Heart right ventricle (tissue), 16 donors: ENCODE measurements at places on chromosomes 6 and 20.
A peak's percentile ranks its signal among the peaks of the same experiment; 100 is the strongest.

DNA sequence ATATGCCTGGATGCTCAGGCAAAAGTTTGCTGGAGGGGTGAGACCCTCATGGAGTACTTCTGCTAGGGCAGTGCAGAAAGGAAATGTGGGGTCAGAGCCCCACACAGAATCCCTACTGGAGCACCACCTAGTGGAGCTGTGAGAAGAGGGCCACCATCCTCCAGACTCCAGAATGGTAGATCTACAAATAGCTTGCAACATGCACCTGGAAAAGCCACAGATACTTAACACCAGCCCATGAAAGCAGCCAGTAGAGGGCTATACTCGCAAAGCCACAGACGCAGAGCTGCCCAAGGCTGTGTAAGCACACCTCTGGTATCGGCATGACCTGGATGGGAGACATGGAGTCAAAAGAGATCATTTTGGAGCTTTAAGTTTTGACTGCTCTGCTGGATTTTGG lies 60.7 kb upstream of the GJE1 start:
- DNase-seq: no peak

- DNase-seq: no peak
These were observed 593.8 kb upstream of the NRSN1 start for GRCh38 chr6:23532227-23532626.

DNA sequence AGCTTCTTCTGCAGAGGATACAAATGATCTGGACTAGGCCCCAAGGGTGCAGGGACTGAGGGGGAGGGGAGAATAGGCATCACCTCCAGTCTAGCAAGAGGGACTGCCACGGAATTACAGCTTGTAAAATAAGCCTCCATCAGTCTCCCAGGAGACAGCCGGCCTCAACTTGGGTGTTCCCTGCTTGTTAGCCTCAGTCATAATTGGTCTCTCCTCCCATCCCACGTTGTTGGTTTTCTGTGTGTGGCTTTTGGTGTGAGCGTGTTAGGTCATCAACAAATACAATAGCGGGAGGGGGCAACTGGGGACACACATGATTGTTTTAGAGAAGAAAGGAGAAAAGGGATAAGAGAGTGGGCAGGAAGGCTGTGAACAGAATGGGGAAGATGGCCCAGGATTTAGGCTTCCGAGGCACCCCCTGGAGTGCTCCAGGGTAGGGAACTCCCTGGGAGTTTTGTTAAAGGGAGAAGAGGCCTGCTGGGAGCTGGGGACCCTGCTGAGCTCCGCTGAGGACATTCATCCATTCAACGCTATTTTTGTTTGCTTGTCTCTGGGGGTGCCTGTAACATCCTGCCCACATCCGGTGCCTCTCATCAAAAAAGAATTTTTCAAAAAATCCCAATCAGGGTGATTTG lies 9.2 kb downstream of the FOXA2 start:
- DNase-seq: no peak

GRCh38 chr6:107847844-107848802 lies 24.0 kb upstream of the SCML4 start:
- peak; percentile 88 for DNase-seq

DNA sequence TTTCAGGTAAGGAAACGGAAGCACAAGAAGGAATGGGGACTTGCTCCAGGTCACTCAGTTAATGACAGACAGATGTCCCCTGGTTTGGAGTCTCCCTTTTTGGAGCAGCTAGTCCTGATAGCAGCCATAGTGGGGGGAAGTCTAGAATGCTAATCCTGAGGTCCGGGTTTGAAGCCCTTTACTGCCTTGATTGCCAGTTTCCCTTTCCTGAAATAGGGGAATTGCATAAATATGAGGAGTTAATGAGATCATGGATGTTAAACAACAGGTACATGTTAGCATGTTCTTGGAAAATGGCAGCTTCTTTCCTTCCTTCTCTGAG lies 341 bp upstream of the TTPAL start:
- DNase-seq: no peak

DNA sequence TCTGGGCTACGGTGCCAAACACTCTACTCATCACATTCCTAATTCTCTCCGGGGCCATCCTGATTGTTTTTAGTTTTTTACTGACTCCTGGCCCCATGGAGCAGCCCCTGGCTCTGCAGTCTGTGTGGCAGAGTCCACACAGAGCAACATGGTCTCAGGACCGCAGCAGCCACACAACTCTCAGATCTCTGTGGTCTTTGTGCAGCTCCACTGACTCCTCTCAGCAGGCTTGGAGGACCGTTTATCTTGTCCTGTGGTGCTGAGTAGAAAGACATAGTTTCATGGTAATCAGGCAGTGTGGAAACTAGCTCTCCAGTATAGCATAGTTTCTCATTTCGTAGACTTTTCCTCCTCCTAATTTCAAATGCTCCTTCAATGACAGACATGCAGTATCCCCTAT lies 168.4 kb downstream of the EDN1 start:
- no peak for DNase-seq

GRCh38 chr6:163347021-163347446 lies 67.5 kb upstream of the QKI start:
- no peak for DNase-seq
